ENCODE measurements at places on chromosomes 6 and 20.

DNA sequence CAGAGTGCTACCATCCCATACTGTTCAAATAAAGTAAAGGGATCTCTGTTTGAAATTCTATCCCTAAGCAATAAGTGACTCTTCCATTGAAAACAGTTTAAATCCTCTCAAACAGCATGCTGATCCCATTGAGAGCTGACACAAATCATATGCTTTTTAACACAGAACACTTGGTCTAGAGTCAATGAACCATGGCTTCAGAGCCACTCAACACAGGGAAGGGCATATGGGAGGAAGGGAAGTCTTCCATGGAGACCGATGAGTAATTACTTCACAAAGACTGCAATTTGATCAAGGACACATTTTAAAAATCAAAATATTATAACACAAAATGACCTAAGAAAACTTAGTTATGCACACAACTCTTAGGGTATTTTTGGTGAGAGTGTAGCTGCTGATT is 1073.0 kb upstream of the MAP3K7 start:
- DNase-seq, result no peak

GRCh38 chr20:32400476-32400875 is 42.3 kb downstream of the ASXL1 start:
- no peak for DNase-seq

DNA sequence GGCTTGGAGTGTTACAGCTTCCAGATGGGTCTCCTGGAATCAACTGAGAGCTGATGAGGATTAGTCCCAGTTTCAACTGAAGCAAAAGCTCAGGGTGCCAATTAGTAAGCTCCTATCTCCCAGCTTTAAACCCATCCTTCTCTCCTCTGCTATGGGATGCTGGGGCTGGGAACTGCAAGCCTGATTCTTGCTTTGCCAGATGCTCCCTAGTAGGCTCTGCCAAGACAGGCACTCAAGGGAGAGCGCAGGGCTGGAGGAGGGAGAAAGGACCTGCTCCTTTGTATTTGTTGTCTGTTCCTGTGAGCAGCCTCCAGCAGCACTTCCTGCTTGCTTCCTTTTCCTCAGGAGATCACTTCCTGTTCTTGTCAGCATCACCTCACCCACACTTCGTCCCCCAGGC is 309.7 kb downstream of the KIF16B start:
- DNase-seq, result no peak

- no peak for DNase-seq
Measured at GRCh38 chr20:37990571-37991151, 42.6 kb downstream of the TTI1 start.

DNA sequence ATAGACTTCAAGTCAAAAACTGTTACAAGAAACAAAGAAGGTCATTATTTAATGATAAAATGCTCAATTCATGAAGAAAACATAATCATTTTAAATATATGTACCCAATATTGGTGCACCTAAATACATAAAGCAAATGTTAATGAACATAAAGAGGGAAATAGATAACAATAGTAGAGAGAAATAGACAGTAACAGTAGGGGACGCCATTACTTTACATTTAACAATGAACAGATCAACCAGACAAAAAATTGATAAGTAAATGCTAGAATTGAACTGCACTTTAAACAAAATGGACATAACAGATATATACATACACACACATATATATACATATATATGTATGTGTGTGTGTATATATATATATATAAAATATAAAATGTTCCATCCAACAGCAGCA is 37.4 kb downstream of the IL22RA2 start:
- DNase-seq, result no peak

DNA sequence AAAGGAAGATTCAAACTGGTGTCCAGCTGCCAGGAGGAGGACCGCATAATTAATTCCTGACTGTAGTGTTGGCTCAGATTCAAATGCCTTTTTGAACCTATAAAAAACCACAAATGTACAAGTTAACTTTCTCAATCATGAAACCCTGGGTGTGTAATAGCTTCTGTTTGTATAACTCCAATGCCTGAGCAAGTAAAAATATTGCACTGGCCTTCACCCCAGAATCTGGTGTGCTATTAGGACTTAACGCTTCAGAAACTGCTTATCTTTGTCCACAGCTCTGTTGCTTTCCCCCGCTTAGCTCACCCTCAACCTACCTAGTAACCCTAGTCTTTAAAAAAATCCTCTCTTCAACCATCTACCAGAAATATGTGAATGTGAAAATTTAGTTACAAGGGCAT is 119.1 kb upstream of the MAP7 start:
- no peak for DNase-seq

DNA sequence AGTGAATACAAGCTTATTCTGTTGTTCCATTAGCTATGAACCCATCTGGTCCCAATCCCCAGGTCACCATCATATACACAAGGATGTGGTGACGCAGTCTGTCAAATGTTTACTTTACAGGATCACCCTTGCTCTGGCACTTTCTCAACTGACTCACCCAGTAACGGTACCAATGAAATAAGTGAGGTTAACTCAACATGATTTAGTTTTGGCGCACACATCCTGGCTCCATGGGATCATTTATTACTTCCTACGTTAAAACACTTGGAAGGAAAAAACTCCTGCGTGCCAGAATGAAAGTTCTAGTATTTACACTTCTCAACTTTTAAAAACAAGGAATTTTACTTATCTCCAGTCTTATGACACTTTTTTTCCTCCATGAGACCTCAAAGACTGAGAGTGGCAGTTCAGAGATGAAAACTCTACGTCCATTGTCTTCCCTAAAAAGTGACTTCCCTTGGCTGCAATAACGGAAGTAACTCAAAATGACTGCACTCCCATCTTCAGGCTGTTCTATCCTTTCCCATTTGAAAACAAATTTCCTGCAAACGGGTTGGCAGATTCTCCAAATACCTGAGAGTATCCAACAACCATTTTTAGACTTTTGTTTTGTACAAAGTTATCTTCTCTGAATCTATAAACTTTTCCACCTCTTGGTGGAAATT is 15.9 kb downstream of the AGPAT4 start:
- DNase-seq, result no peak

DNA sequence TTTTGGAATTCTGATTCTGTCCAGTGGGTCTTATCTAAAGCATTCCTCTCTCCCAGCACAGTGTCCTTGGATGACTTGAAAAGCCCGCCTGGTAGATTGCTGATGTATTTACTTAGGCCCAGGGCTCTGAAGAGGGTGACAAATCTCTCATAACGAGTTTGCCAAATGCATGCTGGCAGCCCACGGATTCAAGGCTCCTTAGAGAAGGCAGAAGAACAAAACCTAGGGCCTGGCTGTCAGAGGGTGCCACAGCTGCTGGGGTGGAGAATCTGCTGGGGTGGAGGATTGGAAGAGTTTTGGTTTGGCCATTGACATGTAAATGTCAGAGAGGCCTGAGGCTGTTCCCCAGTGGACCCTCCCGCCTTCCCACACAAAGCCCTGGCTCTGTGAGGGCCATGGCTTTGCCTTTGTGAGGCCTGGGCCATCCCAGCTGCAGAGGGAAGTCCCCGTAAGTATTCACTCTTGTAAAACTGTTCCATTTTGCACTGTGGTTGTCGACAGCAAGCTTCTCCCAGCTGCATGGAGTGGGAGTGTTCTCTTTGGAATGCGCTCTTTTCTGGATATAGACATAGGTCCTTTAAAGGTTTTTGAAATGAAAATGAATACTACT is 50.3 kb downstream of the ANKRD6 start:
- peak; percentile 17 for DNase-seq

DNA sequence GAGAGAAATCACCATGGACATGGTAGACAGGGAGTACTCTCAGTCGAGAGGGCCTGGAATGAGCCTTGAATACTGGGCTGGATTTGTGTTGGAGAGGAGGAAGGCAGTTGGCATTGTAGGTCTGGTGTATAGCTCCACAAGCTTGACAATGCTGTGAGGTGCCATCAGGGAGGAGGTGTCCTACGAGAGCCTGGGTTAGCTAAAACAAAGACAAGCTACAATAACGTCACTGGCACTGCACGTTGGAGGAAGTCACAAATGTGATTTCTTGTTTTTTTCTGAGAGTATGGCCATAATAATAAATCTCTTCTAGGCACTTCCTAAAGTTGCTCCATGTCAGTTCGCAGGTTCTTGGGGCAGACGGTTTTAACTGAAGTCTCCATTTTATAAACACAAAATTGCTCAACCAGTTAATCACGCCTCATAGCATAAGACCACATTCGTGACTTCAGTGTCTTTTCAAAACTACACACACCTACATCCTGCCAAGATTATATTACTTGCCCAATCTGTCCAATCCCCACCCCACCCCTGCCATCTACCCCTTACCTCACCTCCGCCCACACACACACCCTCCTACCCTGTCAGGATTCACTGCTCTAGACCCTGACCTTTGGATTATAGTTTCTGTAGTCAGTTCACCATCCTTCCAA is 4.4 kb upstream of the HLA-DMB start:
- no peak for DNase-seq

DNA sequence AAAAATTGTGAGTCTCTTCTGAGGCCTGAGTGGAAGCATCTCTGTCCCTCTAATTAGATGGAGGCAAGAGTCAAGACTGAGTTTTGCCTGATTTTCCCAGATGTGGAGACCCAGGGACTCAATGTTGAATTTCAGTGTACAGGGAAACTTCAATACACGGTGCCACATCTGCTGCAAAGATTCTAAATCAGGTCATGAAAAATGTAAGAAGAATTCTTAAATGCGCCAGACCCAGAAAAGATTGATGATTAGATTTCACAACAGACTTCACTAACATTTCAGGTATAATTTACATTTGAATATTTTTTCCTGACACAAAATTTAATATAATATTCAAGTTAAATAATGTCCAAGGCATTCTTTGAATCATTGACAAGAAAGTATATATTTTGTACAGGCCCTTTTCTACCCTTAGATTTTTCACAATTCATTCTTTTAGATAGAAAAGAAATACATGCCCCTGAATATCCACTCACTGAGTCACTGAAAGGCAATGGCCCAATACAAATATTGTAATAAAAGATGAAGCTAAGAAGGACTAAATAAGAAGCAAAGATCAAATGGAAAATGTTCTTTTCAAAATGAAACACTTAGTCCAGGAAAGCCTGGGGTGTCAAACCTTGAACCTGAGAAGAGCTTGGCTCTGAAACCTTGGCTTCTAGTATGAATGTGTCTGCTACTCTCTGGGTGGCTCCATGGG is 18.2 kb upstream of the HDGFL1 start:
- no peak for DNase-seq

GRCh38 chr6:38651121-38651784 is 11.5 kb upstream of the BTBD9 start:
- DNase-seq, result no peak

- DNase-seq, result peak; percentile 66
Measured at GRCh38 chr20:20375862-20376261, 8.0 kb downstream of the INSM1 start.

DNA sequence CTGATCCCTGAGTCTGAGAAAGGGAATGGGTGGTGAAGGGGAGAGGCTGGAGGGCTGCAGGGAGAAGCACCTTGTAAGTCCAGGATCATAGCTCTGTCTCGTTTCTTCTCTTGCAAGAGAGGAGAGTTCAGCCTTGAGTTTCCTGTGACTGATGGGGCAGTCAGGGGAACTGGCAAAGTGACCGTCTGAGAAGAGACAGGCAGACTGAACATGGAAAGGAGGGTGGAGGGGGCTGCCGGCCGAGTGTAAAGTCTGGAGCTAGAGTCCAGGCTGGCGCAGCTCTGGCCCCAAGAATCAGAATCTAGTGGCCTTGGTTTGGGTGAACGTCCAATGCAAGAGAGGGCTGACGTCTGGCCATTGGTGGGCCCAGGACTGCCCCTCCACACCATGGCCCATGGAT is 72.5 kb downstream of the TCP11 start:
- DNase-seq, result no peak

DNA sequence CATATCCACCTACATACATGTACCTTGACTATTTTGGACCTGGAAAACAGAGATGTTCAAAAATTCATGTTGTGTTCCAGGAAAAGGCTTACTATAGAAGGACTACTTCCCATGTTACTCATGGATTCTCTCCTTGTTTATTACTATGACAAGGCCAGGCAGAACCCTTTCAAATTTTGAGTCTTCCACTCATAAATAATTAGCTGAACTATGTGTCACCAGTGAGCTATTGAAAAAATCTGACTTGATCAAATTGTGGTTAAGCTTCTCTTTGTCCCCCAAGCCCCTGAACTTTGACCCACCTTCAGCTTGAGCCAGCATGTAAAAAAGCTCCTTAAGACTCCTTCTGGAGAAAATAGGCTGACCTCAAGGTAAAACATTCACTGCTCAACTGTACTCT is 1142.8 kb upstream of the EYS start:
- no peak for DNase-seq

- DNase-seq, result no peak
Measured at GRCh38 chr6:32890831-32891230, 36.8 kb downstream of the PSMB9 start.

GRCh38 chr6:19906171-19906570 is 69.0 kb downstream of the ID4 start:
- no peak for DNase-seq

DNA sequence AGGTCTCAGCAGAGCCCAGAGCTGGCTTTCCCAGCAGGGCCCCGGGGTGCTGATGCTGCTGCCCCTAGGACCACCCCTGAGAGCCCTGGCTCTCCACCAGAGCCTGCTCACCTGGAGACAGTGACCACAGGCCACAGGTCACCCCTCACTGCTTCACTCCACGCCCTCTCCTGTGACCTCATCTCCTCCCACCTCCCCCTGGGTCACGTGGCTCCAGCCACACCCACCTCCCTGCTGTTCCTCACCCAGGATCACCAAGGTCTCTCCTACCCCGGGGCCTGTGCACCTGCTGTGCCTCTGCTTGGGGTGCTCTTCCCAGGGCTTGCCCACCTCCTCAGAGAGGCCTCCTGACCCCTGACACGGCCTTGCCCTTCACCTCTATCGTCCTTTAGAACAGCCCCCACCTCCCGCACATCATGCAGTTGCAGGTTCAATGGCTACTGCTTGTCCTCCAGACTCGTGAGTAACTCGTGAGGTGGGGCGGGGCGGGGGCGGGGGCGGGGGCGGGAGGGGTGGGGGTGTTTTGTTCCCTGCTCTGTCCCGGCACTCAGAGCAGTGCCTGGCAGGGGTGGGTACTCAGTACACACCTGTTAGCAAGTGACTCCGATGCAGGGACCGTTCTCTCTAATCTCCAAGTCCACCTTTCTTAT is 468.0 kb downstream of the PREX1 start:
- DNase-seq, result no peak

DNA sequence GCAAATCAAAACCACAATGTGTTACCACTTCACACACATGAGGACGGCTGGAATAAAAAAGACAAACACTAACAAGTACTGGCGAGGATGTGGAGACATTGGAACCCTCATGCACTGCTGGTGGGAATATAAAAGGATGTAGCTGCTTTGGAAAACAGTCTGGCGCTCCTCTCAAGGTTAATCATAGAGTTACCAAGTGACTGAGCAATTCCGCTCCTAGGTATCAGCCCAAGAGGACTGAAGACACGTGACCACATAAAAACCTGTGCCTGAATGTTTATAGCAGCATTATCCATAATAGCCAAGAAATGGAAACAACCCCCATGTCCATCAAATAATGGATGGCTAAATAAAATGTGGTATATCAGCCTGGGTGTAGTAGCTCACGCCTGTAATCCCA is 45.0 kb downstream of the VSTM2L start:
- no peak for DNase-seq

Data from COR-L47 (cell line).